ENCODE measurements at places on chromosomes 2 and 18. TPM values are rescaled to one million over a fixed set of nuclear protein-coding genes. Genes with fewer than 3 reads are reported as not detected.

GRCh38 chr2:48530033-48530811 is at the start of gene STON1:
Gene STON1 (plus strand): TSS chr2:48530154. CDS start chr2:48580634, 50,480 bp downstream.
- no peak for DNase-seq

GRCh38 chr2:88329815-88330603 is 122.5 kb downstream of the FOXI3 start:
- peak; percentile 54 for DNase-seq

- no peak for DNase-seq
Measured at GRCh38 chr2:142745691-142746090, 131.8 kb upstream of the KYNU start.

GRCh38 chr2:204982303-204982702 is 437.0 kb downstream of the PARD3B start:
- no peak for DNase-seq

- DNase-seq: no peak
Measured at GRCh38 chr2:67712484-67712883, 315.4 kb downstream of the ETAA1 start.

DNA sequence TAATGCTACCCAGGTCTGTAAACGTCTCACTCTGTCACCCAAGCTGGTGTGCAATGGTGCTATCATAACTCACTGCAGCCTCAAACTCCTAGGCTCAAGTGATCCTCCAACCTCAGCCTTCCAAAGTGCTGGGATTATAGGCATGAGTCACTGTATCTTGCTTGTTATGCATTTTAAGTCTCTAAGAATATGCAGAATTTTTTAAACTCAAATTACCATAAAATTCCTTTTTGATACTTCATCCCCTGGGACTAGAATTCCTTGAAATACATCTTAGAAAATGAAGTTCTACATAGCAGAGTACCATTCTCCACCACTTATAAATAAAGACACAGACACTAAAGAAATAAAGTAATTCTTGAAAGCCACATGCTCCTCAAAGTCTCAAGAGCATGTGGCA is 30.2 kb upstream of the LRATD1 start:
- no peak for DNase-seq

GRCh38 chr2:150528861-150529801 is 41.7 kb upstream of the RND3 start:
- DNase-seq: no peak

The SF3B6 gene
- total RNA-seq: 126 TPM

The CENPA gene
- total RNA-seq: 30.9 TPM

The MYOM1 gene
- total RNA-seq: 0.78 TPM

The CLEC4F gene
- total RNA-seq: not detected

The TMEM247 gene
- not detected for total RNA-seq

The RANBP2 gene
- total RNA-seq: 95.9 TPM

The RIF1 gene
- total RNA-seq: 94.0 TPM
